ENCODE measurements at places on chromosomes 5 and 9.

DNA sequence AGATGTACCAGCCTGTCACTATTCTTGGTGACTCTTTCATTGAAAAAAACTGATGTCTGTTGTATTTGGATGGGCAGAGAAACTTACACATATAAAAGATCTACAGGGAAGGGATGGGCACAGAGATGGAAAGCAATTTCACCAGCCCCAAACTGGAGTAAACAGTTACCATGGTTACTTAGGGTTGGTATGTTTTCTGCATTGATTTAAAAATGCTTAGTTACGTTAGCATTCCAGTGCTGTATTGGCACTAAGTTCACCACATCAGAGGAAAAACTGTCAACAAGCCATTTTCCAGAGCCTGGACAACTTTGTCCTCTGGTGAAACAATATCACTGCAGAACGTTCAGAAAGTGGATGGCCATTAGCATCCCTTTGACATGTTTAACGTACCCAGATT lies 28.0 kb downstream of the MARCHF3 start:
- DNase-seq, result no peak

GRCh38 chr5:124670722-124671184 lies 75.7 kb downstream of the ZNF608 start:
- DNase-seq, result no peak

GRCh38 chr9:35227284-35227683 lies 65.5 kb downstream of the UNC13B start:
- no peak for DNase-seq

GRCh38 chr5:167064198-167064776 lies 1227.2 kb upstream of the WWC1 start:
- no peak for DNase-seq

Data from OCI-M1 (cell line).